ENCODE measurements at places on chromosomes 3 and 15.

GRCh38 chr15:97947465-97948260 is 12.8 kb upstream of the ARRDC4 start:
- DNase-seq, result no peak

DNA sequence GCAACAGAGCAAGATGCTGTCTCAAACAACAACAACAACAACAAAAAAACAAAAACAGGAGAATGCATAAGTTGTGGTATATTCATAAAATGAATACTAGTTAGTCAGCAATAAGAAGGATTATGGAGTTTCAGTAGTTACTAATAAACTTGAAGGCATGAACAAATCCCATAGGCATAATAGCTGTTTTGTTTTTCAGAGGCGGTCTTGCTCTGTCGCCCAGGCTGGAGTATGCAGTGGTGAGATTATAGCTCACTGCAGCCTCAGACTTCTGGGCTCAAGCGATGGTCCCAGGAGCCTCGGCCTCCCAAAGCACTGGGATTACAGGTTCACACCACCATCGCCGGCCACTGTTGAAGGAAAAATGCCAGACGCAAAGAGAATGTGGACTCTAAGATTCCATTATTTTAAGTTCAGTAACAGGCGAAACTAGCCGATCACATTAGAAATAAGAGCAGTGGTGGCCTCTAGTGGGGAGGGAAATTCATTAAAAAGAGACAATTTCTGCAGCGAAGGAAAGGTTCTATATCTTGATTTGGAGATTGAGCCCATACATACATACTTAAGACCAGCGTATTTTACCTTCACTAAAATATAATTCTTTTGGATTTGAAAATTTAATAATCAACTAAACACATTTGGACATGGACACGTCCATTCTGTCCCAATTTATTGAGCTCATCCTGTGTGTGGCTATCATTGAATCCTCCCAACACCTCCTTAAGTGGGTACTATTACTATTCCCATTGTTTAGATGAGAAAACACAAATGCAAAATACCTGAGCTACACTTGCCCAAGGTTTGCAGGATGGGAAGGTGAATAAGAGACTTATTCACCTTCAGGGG is 27.4 kb upstream of the HDAC11 start:
- peak; percentile 55 for DNase-seq

DNA sequence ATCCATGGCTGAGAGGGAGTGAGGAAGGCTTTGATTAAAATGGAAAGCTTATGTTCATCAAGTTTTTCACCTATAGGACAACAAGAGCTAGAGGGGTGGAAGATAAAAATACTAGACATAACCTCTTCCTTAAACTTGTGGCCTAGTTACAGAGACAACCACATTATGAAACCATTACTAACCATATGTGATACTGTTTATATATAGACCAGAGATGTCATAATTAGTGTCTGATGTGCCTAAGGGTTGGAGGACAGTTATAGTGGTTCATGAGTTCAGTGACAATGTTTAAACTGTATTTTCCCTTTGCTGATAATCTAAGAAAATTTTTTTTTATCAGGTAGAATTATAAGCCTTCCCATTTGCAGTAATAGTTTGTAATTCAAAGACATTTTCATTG is 23.7 kb downstream of the PHLDB2 start:
- DNase-seq, result no peak

DNA sequence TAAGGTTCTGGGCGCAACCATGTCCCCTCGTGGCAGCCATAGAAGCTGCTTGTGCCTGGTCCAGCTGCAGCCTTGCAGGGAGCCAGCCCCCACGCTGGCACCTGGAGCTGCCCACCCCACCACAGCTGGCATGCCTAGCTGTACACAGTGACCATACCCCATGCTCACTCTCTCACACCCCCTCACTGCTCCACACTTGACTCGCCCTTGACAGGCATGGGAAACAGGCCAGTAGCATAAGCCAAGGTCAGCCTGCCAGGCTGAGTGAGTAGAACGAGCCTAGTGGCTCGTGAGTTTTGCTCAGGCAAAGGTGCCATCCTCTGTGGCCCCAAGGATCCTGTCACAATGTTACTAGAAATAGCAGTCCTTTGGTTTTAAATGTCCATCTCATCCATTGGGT is 52.7 kb upstream of the CADM2 start:
- DNase-seq, result no peak

DNA sequence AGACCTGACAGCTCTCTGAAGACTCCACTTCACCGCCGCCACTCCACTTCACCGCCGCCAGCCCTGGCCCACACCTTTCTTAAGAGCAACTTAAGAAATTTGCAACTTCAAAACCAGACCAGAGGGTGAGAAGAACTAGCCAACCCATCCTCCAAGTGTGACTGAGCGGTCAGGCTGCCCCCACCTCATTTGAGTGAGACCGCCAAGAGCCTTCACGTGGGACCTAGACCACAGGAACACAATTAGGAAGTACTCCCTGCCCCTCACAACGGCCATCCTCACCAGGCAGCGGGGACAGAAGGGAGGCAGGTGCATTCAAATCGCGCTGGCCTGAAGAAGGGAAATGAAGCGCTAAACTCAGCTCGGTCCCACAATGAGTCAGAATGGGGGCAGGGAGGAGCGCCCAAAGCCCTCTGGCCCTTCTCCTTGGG is 156.8 kb upstream of the BCL6 start:
- DNase-seq, result no peak

DNA sequence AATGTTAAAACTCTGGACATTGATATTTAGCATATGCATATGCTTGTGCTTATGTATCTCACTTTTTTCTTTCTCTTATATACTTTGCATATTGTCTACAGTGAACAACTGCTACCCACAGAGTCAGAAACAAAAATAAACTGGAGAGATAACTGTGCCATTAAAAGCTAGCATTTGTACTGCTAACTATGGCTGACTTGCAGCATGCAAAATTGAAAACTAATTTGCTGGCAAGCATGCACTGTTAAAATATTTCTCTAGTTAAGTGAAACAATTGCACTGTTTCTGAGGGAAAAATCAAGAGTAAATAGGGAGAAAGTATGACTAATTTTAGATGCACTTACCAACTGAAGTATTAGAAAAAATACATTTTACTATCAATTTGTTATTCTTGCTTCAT is 177.8 kb downstream of the CBLB start:
- DNase-seq, result no peak

- DNase-seq, result peak; percentile 71
These were observed 12.4 kb downstream of the TNK2 start for GRCh38 chr3:195895861-195896360.

GRCh38 chr3:11552289-11553264 is 91.1 kb downstream of the VGLL4 start:
- no peak for DNase-seq

DNA sequence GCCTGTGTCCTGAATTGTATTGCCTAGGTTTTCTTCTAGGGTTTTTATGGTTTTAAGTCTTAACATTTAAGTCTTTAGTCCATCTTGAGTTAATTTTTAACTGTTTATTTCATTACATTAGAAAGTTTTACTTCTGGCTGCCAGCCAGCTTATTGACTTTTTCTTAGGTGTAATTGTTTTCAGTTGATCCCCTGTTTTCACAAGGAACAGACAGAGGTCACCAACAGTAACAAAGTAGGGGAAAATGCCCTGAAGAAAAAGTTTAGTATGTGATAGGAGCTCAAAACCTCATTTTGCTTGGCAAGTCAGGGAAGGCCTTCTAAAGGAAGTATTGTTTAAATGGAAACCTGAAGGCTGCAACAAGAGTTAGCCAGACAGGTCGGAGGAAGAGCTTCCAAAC is 10.4 kb downstream of the WDR48 start:
- DNase-seq, result no peak

- peak; percentile 67 for DNase-seq
These were observed 142.7 kb downstream of the GADL1 start for GRCh38 chr3:30751610-30752299.

DNA sequence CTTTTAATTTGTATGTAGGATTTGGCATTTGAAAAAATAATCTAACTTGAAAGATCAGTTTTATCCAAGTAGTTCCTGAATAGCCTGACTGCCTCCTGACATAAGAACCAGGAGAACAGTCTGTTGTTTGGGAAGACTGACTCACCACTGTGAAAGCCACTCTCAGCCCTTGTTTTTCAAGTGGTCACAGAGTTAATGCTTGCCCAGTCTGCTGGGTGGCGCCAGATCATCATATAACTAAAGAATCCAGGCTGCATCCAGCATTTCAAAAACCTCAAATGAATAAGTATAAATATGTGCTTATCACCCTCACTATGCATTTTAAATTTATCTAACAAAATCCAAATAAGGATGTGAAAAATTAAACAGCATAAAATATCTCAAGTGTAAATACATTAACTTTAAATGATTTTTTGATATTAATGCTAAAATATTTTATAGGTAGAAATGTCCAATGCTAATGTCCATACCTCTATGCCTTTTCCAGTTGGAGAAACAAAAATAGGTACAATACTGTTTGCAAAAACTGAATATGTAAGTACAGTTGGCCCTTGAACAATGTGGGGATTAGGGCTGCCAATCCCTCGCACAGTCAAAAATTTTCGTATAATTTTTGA is 26.9 kb upstream of the ZBBX start:
- DNase-seq, result peak; percentile 11

- no peak for DNase-seq
These were observed 25.5 kb upstream of the RASGRF1 start for GRCh38 chr15:79115986-79116665.

- peak; percentile 67 for DNase-seq
These were observed 38.5 kb downstream of the C3orf62 start for GRCh38 chr3:49238274-49239127.

GRCh38 chr3:191105418-191105817 is 93.6 kb upstream of the OSTN start:
- no peak for DNase-seq

DNA sequence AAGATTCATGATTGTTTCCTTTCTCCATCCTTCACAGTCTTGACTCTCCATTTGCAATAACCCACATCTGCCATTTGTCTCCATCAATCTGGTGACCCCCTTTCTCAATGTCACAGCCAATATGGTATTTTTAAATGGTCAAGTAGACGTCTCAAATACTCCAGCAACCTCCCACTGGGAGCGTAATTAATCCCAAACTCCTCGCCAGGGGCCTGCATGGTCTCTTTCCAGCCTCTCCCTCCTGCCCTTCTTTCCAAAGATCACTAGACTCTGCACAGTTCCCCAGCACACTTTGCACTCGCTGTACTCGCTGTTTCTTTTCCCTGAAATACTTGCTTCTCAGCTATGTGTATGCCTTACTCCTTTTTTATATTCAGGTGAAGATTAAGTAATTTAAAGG is 115.3 kb downstream of the PLCH1 start:
- DNase-seq, result no peak

GRCh38 chr3:157652366-157652765 is 149.2 kb upstream of the VEPH1 start:
- DNase-seq, result no peak

- no peak for DNase-seq
These were observed 1325.8 kb upstream of the ALCAM start for GRCh38 chr3:104040896-104041295.

DNA sequence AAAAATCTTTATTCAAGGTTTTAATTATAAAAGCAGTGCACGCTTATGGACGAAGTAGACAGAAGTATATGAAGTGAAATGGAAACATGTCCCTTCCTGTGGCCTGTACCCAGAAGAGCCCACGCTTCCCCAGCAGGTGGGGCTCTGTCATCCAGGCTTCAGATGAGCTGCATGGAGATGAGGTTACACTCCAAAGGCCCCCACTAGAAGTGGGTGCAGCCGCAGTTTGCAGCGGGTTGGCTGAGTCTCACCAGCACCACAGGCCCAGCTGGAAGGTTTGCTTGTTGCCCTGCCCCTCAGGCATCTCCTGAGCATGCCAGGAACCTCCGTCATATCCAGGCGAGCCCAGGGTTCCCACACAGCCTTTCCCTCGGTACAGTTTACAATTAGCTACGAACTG is 33.1 kb downstream of the PRR20G start:
- no peak for DNase-seq

DNA sequence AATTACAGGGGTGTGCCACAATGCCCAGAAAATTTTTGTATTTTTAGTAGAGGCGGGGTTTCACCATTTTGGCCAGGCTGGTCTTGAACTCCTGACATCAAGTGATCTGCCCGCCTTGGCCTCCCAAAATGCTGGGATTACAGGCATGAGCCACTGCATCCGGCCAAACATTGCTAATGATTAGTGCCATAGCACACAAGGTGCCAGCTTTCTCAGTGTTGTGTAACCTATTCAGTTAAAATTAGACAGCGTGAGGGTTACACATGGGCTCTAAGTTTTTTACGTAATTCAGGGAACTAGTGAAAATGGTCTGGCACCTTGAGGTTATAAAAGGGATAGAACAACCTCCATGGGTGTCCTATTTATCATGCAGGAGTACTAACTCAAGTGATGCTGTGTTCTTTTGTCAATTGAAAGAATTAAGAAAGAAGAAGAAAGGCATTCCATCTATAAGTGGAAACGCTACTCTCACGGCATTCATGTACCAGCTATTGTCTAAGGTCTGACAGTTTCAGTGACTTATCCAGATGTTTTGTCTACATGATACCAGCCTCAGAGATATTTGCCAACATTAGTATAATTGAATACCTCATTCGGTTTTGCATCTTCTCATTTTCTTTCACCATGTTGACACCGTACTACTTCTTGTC is 84.7 kb downstream of the EOMES start:
- DNase-seq, result no peak

DNA sequence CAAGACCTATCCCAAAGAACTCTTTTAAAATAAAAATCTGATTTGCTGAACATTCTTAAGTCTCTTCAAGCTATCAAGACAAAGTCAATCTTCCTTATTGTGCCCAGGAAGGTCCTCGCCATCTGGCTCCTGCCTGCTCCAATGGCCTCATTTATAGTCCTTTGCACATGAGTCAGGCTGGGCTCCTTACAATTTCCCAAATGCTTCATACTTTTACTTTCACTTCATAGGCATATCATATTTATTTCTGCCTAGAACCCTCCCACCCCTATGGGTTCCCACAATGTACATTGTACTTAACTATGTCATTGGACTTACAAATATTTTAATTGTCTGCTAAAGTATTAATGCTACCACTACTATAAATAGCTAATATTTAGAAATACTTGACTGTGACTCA is 9.1 kb downstream of the THRB start:
- no peak for DNase-seq

DNA sequence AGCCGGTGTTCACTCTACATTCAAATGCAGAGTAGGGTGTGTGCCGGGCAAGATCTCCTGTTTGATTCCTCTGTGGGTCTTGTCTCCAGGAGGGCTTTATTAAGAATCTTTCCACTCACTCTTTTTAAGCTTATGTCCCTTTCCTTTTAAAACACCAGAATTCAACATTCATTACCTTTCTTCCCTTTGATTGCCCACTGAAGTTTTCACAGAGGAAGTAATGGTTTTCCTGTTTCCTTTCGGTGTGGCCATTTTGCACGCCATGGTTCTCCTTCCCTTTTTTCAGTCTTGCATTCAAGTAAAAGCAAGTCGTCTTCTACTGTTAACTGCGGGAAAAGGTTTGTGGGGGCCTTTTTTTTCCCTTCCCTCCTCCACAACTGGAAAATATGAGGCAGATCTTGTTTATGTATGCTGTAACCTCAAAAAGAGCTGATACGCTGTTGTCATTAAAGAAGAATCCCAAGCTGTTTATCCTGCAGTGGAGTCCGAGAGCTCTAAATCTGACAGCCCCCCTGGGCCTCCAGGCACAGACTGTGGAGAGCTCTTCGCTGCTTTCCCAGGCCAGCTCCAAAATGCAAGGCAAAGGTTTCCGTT is 40.5 kb downstream of the FILIP1L start:
- peak; percentile 56 for DNase-seq

- no peak for DNase-seq
These were observed 147.7 kb downstream of the XXYLT1 start for GRCh38 chr3:195123281-195123691.
